Suppressor macrophage treated with lipopolysaccharide for 4 hours (primary cell): ENCODE measurements at places on chromosomes 13 and 19.

DNA sequence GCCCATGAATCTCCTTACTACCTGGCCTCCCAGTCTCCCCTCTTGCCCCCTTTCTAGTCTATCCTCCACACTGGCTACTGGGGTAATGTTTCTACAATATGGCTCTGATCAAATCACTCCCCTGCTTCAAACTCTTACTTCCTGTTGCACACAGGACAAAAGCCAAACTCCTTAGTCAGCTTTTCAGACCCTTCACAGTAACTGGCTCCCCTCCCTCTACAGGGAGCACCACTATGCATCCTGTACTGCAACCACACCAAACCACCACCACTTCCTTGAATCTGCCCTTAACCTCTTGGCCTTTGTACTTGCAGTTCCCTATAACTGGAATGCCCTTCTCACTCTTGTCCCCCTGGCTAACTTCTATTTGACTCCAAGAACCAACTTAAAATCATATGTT lies 32.2 kb downstream of the DEDD2 start:
- peak; percentile 45 for DNase-seq

DNA sequence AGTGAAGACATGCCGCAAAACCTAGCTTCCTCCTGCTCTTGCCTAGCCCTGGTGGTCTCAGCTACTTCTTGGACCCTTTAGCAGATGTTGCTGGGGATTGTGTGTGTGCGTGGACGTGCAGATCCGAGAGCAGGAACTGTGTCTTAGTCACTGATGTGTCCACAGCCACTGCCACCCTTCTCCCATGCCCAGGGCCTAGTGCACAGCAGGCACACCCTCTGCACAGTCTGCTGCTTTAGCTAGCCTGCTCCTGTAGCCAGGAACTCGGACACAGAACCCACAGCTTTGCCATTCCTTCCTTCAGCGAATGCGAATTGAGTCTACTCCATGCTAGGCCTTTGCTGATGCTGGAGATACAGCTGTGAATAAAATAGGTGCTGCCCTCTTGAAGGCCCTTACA lies 2.3 kb downstream of the CLPTM1 start:
- no peak for DNase-seq

DNA sequence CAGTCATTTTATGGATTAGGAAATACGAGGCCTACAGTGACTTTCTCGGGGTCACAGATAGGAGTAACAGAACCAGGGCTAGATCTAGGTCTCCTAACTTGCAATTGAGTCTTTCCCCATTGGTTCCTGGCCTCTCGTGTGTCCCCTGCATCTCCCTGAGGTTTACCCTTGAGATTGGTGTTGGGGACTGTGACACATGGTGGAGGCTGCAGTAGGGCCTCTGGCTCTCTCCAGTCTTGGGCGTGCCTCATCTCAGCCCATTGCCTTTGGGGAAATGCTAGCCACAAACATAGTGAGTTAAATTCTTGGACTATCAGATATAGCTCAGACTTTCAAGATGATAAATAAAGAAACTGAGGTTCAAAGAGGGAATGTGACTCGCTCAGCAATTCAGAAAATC lies 212.1 kb downstream of the KCNRG start:
- DNase-seq, result no peak

DNA sequence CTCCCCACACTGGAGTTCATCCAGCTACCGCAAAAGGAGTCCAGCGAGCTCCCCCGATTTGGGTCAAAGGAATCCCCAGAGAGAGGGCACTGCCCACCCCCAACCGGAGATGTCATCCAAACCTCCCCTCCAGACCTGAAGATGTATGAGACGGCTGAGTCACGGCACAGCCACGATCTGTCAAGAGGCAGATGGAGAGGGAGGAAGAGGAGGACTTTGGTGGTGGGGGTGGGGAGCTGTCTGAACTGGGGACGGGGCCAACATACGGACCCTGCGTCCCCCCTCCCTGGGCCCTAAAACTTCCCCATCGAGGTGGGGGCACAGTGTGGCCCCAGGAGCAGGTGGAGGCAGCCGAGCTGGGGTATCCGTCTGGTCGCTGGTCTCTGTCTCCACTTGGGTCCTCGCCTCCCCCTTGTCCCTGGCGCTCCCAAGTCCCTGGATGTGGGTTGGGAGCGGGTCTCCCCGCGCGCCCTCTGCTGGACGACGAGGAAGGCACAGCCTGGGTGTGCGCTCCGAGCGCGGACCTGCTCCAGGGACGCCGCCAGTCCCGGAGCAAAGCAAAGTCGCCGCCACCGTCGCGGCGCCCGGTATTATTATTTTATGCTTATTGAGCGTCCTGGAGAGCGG lies 3.8 kb downstream of the PDE4A start:
- DNase-seq, result peak; percentile 79

GRCh38 chr19:55472463-55472862 lies 4.0 kb upstream of the ZNF628 start:
- no peak for DNase-seq

- no peak for DNase-seq
Observed at GRCh38 chr19:33448159-33448516, 73.5 kb downstream of the PEPD start.

GRCh38 chr19:14603990-14604387 lies 21.1 kb downstream of the CLEC17A start:
- no peak for DNase-seq

- peak; percentile 86 for DNase-seq
Observed at GRCh38 chr19:1279782-1280341, 4.5 kb downstream of the FAM174C start.

- no peak for DNase-seq
Observed at GRCh38 chr13:26420282-26420960, 137.1 kb upstream of the WASF3 start.

DNA sequence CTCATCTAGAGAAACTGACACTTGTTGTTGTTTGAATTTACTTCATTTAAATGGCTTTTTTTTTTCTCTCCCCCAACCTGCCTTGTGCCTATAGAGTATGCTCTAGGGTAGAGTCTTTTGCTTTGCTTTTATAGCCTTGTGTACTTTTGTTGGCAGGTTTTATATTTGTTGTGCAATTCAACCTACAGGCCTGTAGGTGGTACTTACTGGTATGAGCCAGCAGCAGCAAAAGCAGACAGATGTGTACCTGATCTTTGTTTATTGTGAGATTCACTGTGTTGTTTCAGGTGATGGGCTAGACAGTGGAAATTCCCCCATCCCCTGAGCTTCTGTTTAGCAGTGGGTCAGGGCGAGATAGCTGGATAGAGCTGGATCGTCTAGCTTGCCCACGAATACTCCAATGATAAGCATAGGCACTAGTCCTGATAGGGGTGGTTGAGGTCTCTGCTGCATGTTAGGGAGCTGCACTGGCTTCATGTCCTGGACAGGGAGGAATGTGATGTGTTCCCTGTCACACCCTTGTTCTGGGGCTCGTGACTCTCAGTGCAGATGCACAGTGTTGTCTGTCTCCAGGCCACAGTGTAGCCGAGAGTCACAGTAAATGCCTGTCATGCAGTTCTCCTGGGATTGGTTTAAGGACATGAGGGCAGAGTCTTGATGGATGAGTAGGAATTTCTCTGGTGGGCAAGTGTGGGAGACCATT lies 21.3 kb downstream of the DNAJC3 start:
- DNase-seq, result no peak

- DNase-seq, result no peak
Observed at GRCh38 chr13:94662274-94662945, 49.9 kb downstream of the SOX21 start.

DNA sequence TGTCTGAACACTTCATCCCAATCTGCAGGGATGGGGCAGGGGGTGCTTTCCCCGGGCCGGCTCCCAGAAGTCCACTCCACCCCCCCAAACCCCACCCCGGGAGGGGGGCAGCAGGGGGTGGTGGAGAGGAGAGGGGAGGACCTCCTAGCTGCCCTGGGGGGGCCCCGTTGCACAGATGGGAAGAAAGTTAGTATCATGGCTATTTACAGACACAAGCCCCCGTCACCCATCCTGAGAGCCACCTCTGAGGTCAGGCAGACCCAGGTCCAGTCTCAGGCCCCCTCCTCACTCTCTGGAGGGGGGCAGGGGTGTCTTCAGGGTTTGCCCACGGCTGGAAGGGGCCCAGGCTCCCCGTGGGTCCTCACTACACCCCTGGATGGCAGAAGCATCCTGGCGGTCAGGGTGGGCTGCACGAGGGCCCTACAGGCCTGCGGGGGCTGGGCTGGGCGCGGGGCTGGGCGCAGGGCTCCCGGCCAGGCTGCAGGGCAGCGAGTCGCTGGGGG lies 5.8 kb upstream of the REXO1 start:
- DNase-seq, result no peak

DNA sequence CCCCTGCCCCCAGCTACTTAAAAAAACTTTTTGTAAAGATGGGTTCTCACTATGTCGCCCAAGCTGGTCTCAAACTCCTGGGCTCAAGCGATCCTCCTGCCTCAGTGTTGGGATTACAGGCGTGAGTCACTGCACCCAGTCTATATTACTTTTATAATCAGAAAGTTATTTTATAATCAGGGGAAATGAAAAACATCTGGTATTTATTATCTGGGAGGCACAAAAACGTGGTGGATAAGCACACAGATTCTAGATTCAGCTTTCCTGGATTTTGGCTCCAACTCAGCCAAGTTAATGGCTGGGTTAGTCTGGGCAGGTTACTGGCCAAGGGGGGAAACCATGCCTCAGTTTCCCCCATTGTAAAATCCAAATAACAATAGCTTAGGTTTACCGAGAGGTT lies 24.7 kb downstream of the KEAP1 start:
- DNase-seq, result no peak

DNA sequence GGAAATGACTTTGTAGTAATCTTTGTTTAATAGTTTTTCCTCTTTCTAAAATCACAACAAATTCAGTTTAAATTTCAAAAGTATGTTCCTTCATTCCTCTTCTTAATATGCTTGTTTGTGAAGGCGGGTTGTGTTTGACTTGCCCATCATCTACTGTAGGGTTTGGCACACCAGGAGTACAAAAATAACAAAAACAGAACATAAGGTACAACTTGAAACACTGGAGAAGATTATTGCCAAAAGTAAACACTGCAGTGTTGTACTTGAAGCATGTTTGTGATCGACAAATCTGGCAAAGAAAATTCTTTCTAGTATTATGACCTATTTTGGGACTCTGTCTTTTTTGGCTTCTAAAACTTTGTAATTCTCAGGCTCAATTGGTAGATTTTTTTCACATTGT lies 518.6 kb downstream of the SLITRK5 start:
- DNase-seq, result no peak

DNA sequence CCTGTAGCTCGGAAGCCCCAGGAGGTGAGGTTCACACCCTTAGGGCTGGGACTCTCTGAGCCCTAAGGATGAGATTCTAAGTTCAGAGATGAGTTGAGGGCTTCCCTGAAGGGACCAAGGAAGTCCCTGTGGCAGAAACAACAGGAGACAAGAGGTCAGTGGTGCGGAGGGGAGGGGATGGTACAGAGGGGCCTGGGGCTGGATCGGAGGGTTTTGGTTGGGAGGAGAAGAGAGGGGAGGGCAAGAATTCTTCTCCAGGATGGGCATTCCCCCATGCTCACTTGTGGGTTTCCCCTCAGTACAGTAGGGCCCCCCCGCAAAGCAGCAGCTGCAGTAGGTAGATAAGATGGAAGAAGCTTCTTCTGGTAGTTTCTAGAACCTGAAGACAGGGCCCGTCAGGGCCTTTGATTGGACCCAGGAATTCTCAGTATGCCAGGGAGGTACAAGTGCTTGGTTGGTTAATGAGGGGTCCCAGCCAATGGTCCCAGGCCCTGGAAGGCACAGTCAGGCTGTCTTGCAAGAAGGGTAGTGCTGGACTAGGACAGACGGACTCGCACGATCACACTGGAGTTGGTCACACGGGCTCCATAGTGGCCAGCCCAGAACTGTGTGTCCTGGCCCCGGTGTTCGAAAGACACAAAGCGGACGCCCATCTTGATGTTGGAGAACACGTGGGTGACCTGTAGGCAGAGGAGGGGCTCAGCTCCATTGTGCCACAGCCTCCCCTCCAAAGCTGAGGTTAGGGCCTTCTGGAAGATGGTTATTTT lies 7.3 kb downstream of the FBXO27 start:
- DNase-seq, result no peak

GRCh38 chr13:59547950-59548349 lies 615.8 kb downstream of the DIAPH3 start:
- no peak for DNase-seq

- DNase-seq, result no peak
Observed at GRCh38 chr13:52461265-52461664, 6.0 kb downstream of the CKAP2 start.

DNA sequence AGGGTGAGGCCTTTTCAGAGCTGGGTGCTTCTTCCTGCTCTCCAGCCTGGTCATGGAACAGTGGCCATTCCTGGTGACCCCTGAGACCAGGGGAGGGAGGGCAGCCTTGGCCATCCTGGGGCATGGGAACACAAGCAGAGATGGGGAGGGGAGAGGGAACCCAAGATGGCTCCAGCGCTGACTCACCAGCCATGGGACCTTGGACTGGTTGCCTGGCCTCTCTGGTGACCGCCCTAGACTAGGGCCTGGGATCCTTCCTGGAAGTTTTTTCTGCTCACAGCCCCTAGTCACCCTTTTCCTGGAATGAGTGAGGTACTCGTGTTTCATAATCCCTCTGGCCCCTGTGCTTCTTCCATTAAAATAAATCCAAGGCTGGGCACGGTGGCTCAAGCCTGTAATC lies 3.3 kb upstream of the OPA3 start:
- DNase-seq, result peak; percentile 34

DNA sequence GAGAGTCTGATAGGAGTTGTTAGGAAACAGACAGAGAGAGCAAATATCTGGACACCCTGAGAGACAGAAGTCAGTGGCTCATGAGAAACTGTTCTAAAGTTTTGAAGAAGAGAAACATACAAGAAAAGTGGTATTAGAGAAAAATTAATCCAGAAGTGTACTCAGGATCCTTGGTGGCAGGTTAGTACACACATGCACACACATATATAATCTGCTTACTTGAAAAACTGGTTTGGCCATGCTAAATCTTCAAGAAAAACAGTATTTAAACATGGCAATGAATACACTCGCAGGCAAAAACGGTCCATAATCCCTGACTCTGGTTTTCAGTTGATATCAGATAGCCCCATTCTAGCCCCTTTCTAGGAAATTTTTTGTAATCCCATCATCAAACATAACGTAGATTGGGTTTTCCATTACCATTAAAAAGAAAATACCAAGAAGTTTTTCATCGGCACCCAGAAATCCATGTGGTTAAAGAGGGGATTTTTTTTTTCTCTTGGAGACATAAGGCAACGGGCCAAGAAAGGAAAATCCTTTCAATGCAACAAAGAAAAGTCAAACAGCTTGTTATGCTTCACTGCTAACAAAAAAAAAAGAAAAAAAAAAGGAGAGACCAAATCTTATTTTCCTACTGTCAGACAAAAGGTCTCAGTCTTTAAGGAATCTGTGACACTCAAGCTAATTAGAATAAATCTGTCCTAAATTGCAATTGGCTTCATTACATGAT lies 178.0 kb upstream of the MIR17HG start:
- no peak for DNase-seq

GRCh38 chr19:39199025-39199424 lies 2.3 kb downstream of the NCCRP1 start:
- DNase-seq, result no peak

GRCh38 chr13:24683838-24684599 lies 3.8 kb downstream of the ATP12A start:
- DNase-seq, result peak; percentile 48

GRCh38 chr19:6590258-6590826 lies 608 bp downstream of the CD70 start:
- DNase-seq, result peak; percentile 54

GRCh38 chr13:79671420-79671819 lies 190.5 kb downstream of the NDFIP2 start:
- DNase-seq, result no peak
